ENCODE measurements at places on chromosomes 7 and 10.

- no peak for DNase-seq
Measured at GRCh38 chr10:105075031-105075430, 433.9 kb downstream of the SORCS3 start.

DNA sequence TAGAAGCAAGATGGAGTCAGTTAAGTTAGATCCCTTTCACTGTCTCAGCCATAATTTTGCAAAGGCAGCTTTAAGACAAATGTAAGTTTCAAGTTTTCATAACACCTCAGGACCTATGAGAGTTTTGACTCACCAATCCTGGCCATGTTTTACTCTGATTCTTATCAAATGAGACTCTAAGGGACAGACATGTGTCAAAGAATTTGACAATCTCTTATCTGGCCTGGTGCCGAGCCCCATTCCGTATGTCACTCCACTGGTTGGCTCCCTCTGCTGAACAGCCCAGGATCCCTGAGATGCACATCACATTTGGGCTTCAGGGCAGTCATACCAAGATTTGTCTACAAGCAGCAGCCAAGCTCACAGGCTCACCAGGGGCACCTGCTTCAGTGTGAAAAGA is 187.6 kb upstream of the STK17A start:
- DNase-seq = no peak

GRCh38 chr7:44967571-44968446 is 11.0 kb downstream of the MYO1G start:
- no peak for DNase-seq

DNA sequence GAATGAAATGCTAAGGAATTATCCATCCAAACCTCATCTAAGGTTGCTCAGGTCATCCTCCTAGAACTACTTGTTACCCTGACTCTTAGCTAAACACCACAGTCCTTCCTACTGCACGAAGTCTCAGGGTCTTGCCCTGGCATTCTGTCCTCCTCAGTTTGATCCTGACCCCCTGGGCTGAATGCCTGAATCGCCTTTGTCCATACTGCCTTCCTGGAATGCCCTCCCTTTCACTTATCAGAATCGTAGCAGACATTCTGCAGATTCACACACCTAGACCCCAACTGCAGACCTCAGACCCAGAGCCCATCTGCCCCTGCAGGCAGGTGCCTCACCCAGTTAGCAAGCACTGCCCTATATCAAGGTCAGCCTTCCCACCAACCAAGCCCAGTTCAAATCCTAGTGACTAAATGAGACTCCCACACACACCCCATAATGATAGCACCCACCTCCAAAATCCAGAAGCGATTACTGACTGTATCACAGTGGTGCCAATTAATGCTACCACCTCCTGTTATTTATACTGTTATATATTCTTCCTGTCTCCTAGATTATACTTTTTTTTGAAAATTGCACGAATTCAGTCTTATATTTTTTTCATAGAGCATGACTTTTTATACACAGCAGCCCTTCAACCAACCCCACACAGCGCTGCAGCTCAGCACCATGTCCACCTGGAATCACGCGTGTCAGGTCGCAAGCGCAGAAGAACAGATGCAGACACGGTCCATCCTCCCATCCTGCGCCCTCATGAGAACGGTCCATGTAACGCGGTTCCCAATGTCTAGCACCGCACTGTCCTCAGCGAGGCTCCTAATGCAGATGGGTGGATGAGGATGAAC is 3.7 kb downstream of the PARD3 start:
- no peak for DNase-seq

DNA sequence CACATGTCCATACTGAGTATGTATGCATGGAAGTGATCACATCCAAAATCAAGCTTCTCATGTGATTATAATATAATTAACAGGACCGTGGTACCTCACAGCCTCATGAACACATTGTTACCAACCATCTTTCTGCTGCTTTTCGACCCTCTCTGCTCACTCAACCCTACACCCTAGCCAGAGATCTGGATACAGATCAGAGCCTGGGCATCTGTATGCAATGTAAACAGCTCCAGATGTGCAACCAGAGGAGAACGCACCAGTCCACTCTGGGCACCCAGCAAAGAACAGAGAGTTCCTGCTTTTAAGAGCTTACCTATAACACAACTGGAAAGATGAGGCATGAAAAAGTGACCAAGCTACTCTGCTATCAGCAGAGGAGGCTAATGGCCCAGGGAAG is 145.1 kb downstream of the FGFR2 start:
- no peak for DNase-seq

DNA sequence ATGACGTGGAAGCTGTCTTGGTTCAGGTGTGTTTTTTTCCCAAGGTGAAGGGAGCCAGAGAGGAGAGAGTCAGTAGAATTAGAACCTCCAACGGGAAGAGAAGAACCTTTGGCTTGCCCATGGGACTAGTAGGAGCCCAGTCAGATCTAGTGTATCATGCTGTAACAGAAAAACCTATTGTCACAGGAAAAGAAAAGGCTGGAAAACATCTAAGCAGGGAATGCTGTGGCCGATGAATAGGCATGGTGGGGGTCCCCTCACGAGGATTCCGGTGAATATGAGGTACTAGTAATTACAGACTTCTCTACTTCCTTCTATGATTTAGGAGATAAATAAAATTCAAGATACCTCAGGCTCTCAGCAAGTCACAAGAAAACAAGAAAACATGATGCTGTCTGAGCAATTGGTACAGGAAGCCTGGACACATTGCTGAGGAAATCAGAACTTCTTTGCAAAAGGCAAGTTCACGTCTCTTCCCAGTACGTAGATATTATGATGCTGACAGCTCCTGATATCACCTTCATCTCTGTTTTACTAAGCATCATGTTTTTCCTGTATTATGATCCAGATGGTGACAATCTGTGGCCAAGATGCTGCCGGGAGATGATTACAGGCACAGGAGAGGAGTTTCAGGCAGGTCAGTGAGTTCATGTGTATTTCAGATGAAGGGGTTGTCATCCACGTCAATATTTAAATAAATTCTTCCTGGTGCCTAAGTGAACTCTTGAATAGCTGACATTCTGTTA is 54.3 kb upstream of the NPY start:
- no peak for DNase-seq

Data from stimulated activated CD8-positive, alpha-beta memory T cell treated with anti-CD3 and anti-CD28 coated beads, Interleukin-2, amount 100 ng/mL, for 48 hours (primary cell).